ENCODE measurements at places on chromosomes 7 and 10. TPM values are rescaled to one million over a fixed set of nuclear protein-coding genes. Genes with fewer than 3 reads are reported as not detected.

Gene FAM237B
- polyA plus RNA-seq, result not detected

Gene PALD1
- polyA plus RNA-seq, result not detected

Gene PSD
- 2.6 TPM for polyA plus RNA-seq

Gene PHYHIPL
- not detected for polyA plus RNA-seq

Gene GNAT3
- polyA plus RNA-seq, result not detected

Gene LOXL4
- polyA plus RNA-seq, result 0.10 TPM

Gene TRPV5
- polyA plus RNA-seq, result not detected

Gene A1CF
- polyA plus RNA-seq, result not detected

Gene ABCF2
- polyA plus RNA-seq, result 29.9 TPM

Gene PCLO
- not detected for polyA plus RNA-seq

Gene PRKAR2B
- 0.11 TPM for polyA plus RNA-seq

Gene PTPRE
- polyA plus RNA-seq, result 14.4 TPM

Gene SH2D4B
- polyA plus RNA-seq, result not detected

Gene GPER1
- polyA plus RNA-seq, result not detected

All from CD4-positive, CD25-positive, alpha-beta regulatory T cell (primary cell).